ENCODE measurements at places on chromosomes 12 and 14. TPM values are rescaled to one million over a fixed set of nuclear protein-coding genes. Genes with fewer than 3 reads are reported as not detected.

DNA sequence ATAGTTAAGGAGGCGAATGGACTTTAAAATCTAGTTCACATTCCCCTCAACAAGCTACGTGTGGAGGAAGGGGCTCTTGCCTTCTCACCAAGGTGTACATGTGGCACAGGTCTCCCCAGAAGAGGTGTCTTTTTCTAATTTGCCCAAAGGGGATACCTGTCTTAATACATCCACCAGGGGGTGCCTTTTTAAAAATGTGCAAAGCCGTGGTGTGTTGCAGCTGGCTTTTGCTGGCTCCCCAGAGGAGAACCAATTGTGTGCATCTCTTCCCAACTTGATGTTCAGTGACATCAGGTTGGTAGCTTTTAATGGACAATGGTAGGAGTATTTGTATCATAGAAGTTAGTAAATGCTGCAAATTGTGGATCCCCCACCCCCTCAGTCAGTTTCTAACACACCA lies 33.8 kb downstream of the CREBL2 start:
- no peaks in the 10 kb centered on the region for H3K27me3 ChIP-seq
- H3K4me3 ChIP-seq = no peak overlapping the region
- DNase-seq = no peak
- H3K36me3 ChIP-seq = 0 out of 2 replicates have a peak, but pooled peaks cover 9% of the 10 kb centered on the region
- no peaks in the 10 kb centered on the region for H3K4me1 ChIP-seq
- no peak overlapping the region for H3K27ac ChIP-seq

GRCh38 chr14:23259426-23259825 lies 21.7 kb downstream of the RNF212B start:
- DNase-seq = no peak
- H3K4me3 ChIP-seq = no peak overlapping the region
- H3K4me1 ChIP-seq = no peaks in the 10 kb centered on the region
- H3K27ac ChIP-seq = no peak overlapping the region

DNA sequence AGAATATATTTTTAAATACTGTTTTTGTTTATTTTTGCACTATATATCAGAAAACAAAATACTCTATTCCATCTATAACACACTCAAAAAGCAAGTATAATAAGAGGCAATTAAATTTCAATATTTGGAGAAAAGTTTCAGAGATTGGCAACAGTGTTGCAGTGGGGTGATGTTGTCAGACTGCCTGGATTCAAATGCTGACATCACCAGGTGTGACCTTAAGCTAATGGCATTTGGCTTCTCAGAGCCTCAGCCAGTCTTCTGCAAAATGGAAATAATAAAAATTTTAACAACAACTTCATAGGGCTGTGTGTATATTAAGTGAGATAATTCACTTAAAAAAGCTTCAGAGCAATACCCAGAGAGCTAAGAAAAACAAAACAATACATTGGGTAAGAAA lies 74.7 kb downstream of the TMTC1 start:
- H3K4me1 ChIP-seq = no peaks in the 10 kb centered on the region
- no peak for DNase-seq
- no peaks in the 10 kb centered on the region for H3K27me3 ChIP-seq
- no peak overlapping the region for H3K4me3 ChIP-seq

DNA sequence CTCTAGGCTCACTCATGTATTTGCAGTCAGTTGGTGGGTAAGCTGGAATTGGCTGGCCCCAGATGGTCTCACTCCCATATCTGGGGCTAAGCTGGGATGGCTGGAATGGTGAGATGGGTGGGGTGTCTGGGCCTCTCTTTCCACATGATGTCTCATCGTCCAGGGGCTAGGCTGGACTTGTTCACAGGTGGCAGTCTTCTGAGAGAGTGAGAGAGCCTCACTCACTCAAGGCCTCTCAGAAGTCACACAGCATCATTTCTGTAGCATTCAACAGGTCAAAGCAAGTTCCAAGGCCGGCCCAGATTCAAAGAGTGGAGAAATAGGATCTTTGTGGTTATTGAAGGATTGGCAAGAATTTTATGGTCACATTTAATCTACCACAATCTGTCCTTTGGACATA lies 102.7 kb downstream of the UNC79 start:
- no peak overlapping the region for H3K27ac ChIP-seq
- H3K4me3 ChIP-seq = no peak overlapping the region
- H3K27me3 ChIP-seq = peaks cover 47% of the 10 kb centered on the region
- DNase-seq = no peak
- H3K4me1 ChIP-seq = no peaks in the 10 kb centered on the region

HOXC4 gene
- total RNA-seq = 3.8 TPM

PTGER2 gene
- total RNA-seq = not detected

MGAT4C gene
- total RNA-seq = not detected

IL31 gene
- not detected for total RNA-seq
